SHP77 treated with DMSO at 0.1 percent for 48 hours (cell line): ENCODE measurements at places on chromosomes 12 and 14.

- no peak for DNase-seq
These were observed 8.3 kb upstream of the CCND2 start for GRCh38 chr12:4265280-4265679.

DNA sequence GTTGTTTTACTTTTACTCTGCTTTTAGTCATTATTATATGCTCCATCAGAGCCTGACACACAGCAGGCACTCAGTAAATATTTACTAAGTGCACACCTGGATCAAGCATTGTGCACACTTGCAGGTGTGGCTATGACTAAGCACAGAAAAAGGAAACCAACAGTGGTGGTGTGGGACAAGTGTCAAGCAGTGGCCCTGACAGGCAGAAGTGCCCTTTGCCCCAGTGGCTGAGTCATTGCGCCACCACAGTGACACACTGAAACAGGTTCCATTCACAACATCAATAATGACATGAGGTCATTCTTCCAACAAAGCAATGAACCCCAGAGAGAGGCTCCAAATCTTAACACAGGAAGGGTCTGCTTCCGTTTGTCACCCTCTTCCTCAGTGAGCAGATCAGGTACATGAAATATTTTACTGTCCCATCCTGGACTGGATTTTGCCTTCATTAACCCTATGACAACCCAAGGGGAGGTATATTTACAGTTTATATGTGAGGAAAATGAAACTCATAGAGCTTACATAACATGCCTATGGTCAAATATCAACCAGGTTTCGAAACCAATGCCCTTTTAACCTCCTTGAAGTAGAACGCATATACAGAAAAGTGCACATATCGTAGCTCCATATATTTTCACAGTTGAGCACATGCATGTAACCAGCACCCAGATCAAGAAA, 82.6 kb upstream of the GTF2A1 start:
- DNase-seq = peak; percentile 19

GRCh38 chr14:22336031-22336430, 253.0 kb downstream of the DAD1 start:
- DNase-seq = no peak

DNA sequence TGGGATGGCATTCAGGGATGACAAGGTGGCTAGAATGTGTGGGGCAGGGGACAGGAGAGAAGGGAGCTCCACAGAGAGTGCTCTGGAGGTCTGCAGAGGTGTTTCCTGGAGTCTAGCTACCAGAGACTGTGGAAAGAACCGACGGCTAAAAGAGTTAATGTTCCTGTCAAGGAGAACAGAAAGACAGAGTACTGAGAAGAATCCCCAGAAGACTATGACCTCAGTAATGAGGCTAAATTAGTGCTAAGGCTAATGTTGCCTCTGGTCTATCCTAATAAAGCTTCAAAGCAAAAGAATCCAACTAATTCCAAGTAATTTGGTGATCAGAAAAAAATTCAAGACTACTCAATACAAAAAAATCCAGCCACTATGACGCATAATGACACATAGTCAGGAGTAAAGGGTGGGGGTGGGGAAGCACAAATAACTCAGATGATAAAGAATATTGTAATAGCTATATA, 44.7 kb downstream of the FERMT2 start:
- DNase-seq = no peak

DNA sequence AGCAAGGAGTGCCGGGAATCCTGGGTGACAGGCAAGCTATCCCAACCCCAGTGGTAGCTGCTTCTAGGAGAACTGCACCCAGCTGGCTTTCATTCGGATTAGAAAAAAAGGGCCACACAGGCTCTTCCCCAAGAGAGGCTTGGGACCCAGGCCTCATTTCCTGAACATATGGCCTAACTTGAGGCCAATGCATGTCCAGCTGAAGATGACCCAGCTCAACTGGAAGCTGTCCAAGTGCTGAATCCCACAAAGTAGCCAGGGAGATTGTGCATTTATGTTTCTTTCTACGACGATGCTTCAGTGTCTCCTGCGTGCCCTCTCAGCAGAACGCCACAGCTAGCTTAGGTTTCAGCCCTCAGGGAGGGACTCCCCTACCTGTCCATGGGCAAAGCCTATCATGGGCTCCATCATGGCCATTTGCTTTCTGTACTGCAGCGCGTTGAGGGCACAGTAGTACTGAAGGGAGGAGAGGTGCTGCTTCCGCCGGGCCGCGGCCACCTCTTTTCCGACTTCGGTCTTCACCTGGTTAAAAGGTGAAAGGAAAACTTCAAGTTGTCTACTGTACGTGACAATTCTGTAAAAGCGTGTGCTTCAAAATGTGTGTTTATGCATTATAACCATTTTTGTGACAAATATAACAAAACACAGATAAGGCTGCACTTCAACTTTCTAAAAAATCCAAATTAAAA, 29.1 kb downstream of the APPL2 start:
- no peak for DNase-seq

DNA sequence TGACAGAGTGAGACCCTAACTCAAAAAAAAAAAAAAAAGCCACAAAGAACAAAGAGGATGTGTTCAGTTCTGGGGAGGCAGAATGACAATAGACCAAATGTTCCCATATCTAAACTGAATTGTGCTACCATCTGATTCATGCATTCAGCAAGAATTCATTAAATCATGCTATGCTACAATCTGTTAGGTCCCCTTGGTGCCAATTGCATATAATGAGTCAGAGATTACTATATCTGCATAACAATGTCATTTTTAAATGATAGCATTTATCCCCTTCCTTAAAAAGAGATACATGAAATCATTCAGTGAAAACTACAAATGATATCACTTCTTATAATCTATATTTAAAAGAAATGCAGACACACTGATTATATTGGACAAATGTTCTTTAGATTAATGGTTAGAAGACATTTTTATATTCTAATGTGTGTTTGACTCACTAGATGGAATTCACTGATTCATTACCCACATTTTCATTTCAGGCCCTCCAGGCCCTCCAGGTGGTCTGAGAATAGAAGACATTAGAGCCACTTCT, 207.6 kb upstream of the PDZRN4 start:
- no peak for DNase-seq

DNA sequence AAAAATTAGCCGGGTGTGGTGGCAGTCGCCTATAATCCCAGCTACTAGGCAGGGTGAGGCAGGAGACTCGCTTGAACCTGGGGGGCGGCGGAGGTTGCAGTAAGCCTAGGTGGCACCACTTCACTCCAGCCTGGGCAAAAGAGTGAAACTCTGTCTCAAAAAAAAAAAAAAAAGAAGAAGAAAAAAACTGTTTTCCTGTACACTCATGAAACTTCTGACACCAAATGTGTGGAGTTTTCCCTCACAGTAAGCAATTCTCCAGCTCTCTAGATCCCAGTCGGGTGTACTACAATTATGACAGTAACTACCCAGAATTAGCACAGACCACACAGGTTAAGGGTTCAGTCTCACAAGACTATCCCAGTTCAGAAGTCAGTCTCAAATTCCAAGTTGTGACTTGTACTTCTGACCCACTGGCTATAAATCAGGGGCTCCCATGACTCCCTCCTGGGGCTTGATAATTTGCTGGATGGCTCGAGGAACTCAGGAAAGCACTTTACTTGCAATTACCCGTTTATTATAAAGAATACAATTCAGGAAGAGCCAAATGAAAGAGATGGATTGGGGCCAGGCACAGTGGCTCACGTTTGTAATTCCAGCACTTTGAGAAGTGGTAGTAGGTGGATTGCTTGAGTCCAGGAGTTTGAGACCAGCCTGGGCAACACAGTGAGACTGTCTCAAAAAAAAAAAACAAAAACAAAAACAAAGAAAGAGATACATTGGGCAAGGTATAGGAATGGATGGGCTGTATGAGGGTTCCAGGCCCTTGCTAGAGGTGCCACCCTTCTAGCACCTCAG, 12.4 kb upstream of the ARF6 start:
- DNase-seq = no peak

DNA sequence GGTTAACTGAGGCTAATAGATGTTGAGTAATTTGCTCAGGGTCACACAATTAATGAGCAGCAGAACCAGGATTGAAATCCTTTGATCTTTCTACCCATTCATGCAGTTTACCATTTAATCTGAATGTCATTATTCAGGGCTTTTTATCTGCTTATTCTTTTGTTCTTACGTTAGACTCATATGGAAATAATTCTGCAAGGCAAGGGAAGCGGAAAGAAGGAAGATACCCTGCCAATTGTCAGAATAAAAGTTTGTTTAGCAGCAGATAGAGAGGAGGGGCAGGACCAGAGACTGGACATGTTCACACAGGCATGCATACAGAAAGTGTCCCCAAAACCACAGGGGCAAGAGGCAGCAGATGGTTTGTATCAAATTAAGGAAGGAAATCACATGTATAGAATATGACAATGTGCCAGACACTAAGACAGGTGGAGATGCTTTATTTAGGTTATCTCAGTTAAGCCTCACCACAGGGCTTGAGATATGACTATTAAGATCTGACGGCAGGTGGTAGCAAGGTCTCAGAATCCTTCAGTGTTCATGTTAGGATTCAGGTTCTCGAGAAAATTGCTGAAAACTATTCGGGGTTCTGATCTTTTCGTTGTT, 29.8 kb downstream of the BRMS1L start:
- DNase-seq = no peak

GRCh38 chr12:122785503-122785902, 11.1 kb downstream of the CCDC62 start:
- DNase-seq = no peak

DNA sequence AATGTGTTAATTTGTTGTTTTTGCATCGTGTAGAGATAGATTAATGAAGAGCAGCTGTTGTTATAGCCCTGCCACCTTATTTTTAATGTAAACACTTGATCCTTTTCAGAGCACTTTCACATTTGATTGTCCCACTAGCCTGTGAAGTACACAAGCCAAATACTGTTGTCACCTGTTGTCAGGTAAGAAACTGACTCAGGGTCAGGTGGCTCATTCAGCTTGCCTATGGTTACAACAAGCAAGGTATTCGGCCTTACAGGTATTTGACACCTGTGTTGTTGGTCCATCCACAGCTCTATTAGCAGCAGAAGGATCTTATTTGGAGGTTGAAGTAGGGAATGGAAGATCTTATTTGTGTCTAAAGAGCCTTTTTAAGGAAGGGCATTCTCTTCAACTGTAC, 108.9 kb downstream of the GPR135 start:
- DNase-seq = no peak

GRCh38 chr14:63752449-63753169, 24.7 kb upstream of the SGPP1 start:
- no peak for DNase-seq

DNA sequence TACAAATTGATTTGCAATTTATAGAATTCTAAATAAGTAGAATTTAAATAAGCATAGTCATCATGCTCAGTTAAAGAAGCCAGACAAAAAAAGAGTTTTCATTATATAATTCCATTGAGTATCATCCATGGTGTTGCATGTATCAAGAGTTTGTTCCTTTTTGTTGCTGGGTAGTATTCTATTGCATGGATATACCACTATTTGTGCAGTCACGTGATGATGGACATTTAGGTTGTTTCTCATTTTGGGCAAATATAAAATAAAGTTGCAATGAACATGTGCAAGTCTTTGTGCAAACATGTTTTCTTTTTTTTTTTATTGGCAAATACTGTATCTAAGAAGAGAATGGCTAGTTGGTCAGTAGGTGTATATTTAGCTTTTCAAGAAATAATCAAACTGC, 186.2 kb upstream of the FRMD6 start:
- no peak for DNase-seq

DNA sequence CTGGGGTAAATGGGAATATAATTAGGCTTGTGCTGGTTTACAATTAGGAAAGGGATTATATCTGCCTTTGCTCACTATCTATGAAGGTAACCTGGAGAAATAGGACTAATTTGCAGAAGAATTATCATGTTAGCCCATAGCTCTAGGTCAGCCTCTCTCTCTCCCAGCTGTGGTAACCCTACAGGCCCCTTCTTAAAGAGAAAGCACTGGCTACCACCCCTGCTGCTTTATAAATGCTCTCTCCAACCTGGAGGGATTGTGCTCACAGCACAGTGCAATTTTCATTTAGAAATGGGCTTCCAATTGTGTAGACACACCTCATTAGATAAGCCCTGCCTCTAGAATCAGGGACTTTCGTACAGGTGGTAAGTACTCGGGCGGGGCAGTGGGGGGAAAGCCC, 22.7 kb upstream of the MGST1 start:
- no peak for DNase-seq

- DNase-seq = no peak
These were observed 79.9 kb downstream of the ACACB start for GRCh38 chr12:109196332-109196731.

- DNase-seq = no peak
These were observed 11.3 kb downstream of the ZNF839 start for GRCh38 chr14:102330806-102331205.

DNA sequence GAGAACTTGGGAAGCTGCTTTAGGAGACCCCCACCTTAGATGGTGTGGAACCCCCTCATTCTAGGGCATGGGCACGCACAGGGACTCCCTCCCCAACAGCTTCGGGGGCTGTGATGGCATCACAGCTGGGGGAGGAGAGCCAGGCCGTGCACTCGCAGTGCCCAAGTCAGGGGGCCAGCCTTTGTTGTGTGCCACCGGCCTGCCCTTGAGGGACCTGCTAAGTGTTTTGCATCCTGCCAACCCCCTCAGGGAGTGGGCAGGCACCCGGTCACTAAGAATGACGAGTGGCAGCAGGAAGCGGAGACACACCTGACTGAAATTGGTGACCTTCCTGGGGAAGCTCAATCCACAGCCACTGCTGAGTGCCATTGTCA, 334.9 kb upstream of the SFSWAP start:
- no peak for DNase-seq

DNA sequence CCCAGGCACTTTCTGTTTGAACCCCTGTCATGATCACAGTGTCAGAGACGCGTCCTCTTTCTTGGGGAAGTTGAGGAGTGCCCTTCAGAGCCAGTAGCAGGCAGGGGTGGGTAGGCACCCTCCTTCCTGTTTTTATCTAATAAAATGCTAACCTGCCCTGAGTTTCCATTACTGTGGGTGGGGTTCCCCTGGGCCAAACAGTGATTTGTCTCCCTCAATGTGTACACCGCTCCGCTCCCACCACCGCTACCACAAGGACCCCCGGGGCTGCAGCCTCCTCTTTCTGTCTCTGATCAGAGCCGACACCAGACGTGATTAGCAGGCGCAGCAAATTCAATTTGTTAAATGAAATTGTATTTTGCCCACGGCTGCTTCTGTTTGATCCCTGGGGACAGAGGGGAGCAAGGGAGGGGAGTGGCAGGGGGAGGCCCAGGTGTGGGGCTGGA, 5.1 kb downstream of the SHMT2 start:
- DNase-seq = no peak

DNA sequence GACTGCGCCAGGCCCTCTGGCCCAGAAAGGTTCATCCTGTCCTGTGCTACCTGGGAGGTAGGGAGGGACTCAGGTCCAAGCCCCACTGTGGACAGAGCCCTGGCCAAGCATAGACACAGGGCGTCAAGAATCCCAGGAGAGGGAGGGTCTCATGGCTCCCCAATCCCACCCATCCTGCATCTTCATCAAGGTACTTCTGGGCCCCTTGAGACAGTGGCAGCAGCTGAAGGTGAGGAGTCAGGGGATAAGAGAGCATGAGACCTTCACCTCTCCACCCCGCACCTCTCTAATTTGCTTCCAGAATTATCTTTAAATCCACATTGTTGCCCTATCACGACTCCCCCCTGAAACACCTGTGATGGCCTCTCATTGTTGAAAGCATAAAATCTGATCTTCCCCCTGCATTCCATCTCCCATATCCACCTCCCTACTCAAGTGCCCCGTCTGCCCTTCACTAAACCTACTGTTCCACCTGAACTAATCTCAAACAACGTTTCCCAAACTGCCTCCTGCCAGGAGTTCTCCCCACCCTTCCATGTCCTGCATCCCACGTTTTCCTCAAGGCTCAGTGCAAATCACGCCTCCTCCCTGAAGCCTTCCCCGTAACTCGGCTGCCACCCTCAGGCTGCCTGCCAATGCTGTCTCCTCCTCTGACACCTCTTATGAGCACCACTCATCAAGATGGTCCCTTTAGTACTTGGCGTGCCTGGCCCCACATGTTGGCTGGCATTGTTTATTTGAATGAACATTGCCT, 27.1 kb downstream of the KRT18 start:
- DNase-seq = peak; percentile 21
